ENCODE measurements at places on chromosomes 1 and 21.

GRCh38 chr1:90605070-90605469 is 112.0 kb downstream of the BARHL2 start:
- DNase-seq: no peak

- no peak for DNase-seq
Observed at GRCh38 chr1:172125812-172126430, 284.6 kb downstream of the DNM3 start.

- no peak for DNase-seq
Observed at GRCh38 chr1:248183996-248184395, 9.4 kb downstream of the OR2M2 start.

DNA sequence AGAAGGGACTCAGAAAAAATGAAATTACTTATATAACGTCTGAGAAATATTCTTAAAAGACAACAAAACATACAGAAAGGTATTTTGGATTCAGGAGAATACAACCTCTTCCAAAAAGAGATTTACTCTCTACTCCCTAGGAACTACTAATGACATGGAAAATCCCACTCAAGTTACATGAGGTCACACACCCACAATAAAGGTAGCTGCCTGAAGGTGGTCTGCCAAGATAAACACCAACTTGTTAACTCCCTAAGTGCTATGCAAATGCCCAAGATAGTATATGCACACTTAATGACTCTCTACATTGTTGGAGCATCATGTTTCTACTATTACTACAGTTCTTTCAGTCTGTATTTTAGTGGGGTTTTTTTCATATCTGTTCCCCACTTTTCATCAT is 26.5 kb downstream of the RERE start:
- DNase-seq: no peak

- DNase-seq: no peak
Observed at GRCh38 chr1:7888248-7889081, 35.6 kb upstream of the UTS2 start.

DNA sequence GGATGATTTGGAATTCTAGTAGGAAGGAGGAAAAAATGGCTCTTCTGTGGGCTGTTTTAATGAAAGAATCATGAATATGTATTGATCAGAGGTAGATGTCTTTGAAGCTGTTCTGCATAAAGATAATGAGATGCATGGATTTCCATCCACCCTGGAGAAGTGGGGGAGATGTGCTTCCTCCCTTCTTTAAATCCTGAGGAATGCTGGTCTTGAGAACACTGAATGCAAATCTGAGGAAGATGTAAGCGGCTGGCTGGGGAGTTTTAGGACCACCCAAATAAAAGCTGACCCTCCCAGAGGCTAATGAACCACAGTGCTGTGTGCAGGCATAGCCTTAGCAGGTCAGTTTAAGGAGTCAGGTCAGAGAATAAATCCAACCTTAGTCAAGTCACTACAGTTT is 37.3 kb downstream of the ZMYND12 start:
- DNase-seq: no peak

GRCh38 chr1:156503698-156504437 is 3.3 kb upstream of the MEF2D start:
- DNase-seq: no peak

DNA sequence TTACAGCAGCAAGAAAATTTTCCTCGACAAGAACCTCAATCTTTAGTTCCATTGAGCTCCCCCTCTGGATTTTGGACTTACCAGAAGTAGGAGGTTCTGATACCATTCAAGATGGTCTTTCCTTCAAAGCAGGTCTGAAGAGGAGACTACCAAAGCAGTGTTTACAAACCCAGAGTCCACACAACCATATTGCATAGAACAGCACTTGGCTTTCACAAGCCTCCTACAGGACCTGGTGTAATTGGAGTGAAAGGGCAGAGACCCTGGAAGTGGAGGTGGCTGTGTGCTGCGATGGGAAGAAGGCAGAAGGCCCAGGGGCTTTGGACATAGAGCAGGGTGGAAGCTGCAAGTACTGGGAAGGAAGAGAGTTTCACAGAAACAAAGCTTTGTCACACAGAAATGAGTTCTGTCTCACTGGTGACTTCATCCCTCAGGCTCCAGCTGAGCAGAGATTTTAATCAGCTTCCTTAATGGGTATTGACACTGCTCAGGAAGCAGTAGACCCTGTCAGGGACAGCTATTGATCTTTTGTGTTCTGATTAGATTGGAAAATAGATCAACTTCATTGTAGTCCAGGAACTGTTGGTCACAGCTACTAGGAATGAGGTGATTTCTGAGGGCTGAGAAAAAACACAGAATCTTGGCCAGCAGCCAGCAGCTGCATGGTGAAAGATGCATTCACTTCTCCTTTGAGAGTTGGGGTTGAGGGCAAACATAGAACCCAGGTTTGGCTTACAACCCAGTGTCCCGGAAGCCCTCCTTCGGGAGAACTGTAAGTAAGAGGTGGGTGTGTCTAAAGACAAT is 124.0 kb downstream of the SYT2 start:
- no peak for DNase-seq

DNA sequence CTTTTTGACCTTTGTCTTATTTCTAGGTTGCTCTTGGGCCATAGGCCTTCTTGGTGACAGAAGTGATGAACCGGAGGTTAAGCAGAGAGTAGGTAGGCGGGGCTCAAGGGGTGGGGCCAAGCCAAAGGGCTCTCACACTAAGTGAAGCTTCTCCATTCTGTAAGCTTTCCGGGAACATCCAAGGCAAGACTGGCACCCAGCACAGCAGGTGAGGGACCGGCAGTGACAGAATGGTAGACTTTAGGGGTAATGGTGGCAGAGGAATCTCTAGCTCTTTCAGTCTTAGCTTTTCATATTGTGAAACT is at the start of gene TNFAIP8L2:
TSS of gene TNFAIP8L2 (plus strand) at position 135 of the 305 bp plus-strand sequence. CDS start 2,049 bp downstream, outside the sequence.
- no peak for DNase-seq

DNA sequence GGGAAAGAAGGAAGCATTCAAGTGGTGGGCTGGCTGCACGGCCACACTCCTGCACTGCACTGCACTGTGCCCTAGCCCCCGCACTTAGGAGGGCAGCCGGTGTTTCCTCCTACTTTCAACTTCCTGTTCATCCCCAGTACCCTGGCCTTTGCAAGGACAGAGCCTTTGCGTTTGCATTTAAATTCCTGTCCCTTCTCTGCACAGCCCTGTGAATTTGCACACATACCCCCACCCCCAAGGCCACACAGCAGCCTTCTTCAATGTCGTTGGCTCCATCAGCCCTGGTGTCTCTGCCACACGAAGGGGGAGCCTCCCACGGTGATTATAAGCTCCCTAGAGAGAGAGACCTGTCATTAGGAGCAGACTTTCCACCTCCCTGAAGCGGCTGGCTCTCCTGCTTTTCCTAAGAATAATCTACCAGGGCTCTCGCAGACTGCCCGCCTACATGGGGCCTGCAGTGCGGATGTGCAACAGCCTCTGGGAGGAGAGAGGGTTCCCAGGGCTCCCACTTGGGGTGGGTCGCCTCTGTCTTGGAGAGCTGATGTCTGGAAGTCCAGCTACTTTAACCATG is 13.2 kb upstream of the SLC45A3 start:
- no peak for DNase-seq

GRCh38 chr21:26790296-26790695 is 54.9 kb downstream of the ADAMTS1 start:
- no peak for DNase-seq

GRCh38 chr1:71196685-71197084 is 115.8 kb upstream of the ZRANB2 start:
- no peak for DNase-seq

- DNase-seq: no peak
Observed at GRCh38 chr1:38235705-38236104, 189.1 kb upstream of the POU3F1 start.

DNA sequence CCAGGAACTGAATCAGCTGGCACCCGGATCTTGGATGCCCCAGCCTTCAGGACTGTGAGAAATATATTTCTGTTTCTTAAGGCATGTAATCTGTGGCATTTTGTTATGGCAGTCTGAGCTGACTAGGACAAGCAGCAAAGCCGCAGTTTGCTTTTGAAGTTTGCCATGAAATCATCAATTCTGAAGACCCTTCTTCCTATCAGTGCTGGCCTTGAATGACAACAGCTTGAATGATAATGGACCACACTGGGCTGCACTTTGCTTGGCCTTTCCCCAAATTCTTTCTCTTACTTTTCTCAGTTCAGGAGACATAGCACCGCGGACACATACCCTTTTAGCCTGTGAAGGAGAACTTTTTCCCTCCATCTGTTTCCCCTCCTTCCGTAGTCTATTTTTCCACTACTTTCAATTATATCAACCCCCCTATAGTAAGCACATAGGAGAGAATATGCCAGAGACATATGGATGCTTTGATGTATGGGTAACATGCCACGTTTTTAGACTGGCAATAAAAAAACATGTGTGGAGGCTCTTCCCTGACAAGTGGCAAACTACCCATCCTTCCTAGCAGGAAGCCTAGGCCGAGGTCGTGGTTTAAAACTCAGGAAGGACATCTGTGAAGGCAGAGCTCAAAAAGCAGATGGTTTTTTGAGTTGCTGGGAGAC is 42.9 kb downstream of the HLX start:
- no peak for DNase-seq

GRCh38 chr1:5235355-5235899 is 581.0 kb downstream of the AJAP1 start:
- no peak for DNase-seq

GRCh38 chr1:160251687-160252526 is 10.4 kb downstream of the DCAF8 start:
- DNase-seq: no peak

Data from NCI-H187 treated with DMSO at 0.1 percent for 48 hours (cell line).